ENCODE measurements at places on chromosomes 3 and 15.

GRCh38 chr15:41501931-41502794, 8.5 kb downstream of the ITPKA start:
- no peak for DNase-seq

DNA sequence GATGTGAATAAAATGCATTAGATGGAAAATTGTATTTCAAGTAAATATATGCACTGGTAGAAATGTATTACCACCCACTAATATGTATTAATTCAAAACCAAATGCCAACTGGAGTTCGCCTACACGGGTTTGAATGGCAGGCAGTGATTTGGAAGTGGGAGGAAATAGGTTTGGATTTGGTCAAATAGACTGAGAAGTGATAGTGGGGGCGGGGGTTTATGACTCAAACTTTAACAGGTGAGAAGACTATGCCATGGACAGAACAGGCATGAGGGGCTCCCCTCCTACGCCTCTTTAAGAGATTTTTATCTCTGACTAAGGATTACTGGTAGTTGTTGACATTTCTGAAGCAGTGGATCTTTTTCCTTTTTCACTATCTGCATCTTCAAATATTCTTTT, 677.8 kb downstream of the NTRK3 start:
- no peak for DNase-seq

DNA sequence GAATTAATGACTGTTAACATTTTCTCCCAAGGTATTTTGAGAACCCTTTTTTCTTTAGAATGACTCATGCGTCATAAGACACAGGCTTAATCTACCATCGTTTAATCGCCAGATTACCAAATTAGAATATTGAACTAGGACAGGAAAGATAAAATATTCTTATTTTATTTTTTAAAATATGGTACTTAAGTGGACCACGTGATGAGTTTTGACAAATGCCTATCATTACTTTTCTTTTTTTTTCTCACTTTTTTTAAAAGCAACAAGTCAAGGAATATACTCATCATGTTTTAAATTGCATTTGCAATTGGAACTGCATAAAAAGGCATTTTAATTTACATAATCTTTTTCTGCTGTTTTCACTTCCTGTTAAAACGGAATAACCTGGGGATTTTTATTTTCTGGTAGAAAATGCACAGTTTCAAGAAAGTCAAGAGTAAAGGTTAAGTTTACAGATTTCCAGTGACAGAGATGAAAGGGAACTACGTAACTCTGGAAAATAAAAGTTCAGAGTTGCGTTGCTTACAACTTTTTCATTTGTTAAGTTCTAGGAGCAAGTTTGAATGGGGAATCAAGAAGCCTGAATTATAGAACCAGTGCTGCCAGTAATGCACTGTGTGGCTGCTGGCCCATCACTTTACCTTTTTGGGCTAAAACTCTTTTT, 23.6 kb downstream of the SIAH2 start:
- DNase-seq, result no peak

DNA sequence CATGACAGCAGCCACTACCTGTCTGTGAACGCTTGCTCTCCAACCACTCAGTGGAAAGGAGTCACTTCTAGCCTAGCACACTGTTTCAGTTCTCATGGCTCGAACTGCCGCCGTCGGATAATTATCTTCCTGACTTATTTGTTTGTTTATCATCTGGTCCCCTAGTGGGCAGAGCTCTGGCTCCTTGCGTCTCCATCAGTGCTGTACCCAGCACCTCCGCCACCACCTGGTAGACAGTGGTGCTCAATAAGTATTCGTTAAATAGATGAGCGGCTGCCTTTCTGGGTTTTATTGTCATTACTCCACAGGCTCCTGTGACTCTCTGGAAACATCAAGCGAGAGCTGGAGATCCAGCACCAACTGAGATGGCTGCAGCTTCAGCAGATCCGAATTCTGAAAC, 297.5 kb downstream of the NTRK3 start:
- no peak for DNase-seq

GRCh38 chr3:13482106-13482690, 2.1 kb downstream of the HDAC11 start:
- DNase-seq, result no peak

DNA sequence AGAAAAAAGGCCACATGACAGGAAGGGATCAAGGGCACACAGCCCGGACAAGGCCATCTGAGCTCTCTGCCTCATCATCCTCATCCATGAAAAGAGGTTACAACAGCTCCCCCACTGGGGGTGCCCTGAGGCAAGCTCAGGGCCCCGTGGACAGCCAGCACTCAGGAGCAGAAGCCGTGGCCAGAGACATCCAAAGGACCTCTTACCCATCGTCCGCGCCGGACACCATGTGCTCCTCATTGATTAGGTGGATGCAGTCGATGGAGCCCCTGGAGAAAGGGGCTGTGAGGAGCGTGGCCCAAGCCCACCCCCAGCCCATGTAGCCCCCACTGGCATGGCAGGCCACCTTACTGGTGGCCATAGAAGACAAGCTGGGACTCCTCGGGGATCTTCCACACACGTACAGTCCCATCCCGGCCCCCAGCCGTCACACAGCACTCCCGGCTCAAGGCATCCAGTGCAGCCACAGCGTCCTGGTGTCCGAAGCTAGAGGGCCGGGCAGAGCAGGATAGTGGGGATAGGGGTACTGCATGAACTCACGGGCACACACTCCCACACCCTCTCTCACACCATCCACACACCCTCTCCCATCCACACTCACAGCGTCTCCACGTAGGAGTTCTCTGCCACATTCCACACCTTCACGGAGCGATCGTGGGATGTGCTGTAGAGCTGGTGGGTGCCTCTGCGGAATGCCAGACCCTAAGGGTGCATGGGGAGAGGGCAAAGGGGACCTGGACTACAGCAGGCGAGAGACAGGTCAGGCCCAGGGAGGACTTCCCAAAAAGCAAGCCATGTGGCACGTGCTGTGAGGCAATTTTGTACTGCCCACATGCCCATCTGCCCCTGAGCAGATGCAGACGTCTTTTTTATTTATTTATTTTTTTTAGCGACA, 6.5 kb downstream of the RRP9 start:
- no peak for DNase-seq

DNA sequence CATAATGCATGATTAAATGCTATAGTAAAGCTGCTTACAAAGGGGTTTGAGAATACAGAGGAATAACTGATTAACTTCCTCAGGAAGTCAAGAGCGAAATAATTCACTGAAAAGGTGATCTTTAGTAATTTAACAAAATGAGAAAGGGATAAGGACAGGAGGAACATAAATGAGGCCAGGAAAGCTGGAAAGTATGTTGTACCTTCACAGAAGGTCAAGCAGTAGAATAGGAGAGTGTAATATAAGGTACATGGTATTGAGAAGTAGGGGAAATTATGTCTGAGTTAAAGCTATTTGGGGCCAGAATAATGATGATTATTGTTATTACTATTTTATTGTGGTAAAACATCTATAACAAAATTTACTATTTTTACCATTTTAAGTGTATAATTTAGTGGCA, 19.2 kb downstream of the GOLM2 start:
- no peak for DNase-seq

- no peak for DNase-seq
These were observed 40.5 kb downstream of the U2SURP start for GRCh38 chr3:143041903-143042302.

GRCh38 chr3:31561891-31562290, 29.2 kb downstream of the STT3B start:
- DNase-seq, result no peak

GRCh38 chr15:55823191-55823670, 80.3 kb upstream of the PRTG start:
- DNase-seq, result peak; percentile 13

- no peak for DNase-seq
These were observed 73.1 kb downstream of the OXSM start for GRCh38 chr3:25863011-25863415.

GRCh38 chr3:42790714-42791229, 13.5 kb downstream of the HIGD1A start:
- no peak for DNase-seq

- no peak for DNase-seq
These were observed 13.7 kb downstream of the SHF start for GRCh38 chr15:45174069-45174468.

- DNase-seq, result no peak
These were observed 29.2 kb upstream of the CYP11A1 start for GRCh38 chr15:74396445-74397238.

- peak; percentile 16 for DNase-seq
These were observed 26.9 kb upstream of the EHHADH start for GRCh38 chr3:185280572-185281365.
